ENCODE measurements at places on chromosomes 6 and 20.

DNA sequence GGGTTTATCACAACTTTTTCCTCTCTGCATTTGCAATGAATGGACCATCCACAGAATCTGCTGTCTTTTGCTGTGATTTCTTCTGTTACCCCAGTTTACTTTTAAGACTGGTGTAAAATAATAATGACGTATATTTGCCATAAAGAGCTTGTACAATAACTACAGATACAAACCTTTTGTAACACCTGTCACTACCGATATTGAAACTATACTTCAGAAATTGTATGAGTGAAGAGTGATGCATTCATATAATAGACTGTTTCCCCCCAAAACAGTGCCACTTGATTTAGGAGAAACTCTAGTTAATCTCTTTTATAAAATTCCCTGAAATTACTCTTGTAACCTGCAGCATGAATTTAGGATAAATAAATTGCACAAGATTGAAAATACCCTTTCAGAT is 26.4 kb upstream of the PIM1 start:
- DNase-seq: no peak

GRCh38 chr6:128364766-128365519 is 155.5 kb downstream of the PTPRK start:
- DNase-seq: peak; percentile 17

DNA sequence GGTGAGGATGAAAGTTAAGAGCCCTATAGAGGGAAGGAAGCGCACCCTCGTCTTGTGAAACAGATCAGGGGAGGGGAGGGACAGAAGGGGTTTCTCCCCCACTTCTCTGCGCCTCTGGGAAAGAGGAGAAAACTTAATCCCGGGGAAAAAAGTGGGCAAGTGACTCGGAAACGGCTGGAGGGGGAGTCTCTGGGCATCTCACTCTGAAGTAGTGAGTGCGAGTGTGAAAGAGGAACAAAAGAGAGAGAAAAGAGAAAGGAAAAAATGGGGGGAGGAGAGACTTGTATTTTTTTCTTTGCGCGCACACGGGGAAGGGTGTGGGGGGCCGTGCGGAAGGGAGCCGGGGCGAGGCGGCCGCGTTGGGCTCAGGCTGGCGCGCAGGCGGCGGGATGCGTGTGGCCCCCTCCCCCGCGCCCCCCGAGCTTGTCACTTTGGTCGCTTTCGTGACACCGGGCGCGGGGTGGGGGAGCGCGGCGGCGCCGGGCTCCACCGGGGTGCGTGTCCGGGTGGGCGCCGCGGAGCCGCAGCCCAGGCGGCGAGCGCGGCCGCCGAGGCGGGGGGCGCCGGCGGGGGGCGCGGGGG is 454 bp downstream of the L3MBTL3 start:
- DNase-seq: no peak

- no peak for DNase-seq
Observed at GRCh38 chr6:137802408-137803182, 64.5 kb upstream of the TNFAIP3 start.

DNA sequence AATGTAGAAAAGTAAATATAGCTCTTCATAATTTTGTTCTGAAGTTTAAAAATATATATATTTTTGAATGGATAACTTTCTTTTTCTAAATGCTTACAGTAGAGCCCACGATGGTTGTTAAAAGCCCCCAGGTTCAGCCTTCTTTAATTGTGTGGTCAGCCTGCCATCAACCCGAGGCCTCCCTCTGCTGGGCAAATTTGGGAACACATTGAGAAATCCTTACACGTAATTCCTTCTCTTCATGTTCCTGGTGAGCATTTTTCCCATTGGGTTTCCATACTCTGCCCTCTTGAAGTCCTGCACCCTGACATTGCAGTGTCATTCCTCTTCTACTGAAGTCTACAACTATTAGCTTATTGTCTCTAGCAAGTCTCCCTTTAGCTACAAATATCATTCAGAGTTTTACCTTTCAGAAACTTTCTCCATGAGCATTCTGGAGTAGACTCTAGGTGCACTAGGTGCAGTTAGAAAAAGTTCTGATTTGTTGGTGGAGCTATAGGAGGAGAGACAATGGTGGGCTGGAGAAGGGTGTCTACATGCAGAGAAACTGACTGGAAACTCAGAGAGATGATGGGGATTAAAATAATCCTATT is 40.6 kb downstream of the TRIM38 start:
- peak; percentile 69 for DNase-seq

GRCh38 chr20:60138256-60139220 is 180.3 kb downstream of the CDH26 start:
- no peak for DNase-seq

GRCh38 chr6:30111266-30111856 is 1.5 kb downstream of the TRIM31 start:
- DNase-seq: peak; percentile 60

GRCh38 chr6:3323148-3323547 is 64.4 kb downstream of the PSMG4 start:
- no peak for DNase-seq

GRCh38 chr20:64107736-64108457 is 532 bp upstream of the NPBWR2 start:
- no peak for DNase-seq

DNA sequence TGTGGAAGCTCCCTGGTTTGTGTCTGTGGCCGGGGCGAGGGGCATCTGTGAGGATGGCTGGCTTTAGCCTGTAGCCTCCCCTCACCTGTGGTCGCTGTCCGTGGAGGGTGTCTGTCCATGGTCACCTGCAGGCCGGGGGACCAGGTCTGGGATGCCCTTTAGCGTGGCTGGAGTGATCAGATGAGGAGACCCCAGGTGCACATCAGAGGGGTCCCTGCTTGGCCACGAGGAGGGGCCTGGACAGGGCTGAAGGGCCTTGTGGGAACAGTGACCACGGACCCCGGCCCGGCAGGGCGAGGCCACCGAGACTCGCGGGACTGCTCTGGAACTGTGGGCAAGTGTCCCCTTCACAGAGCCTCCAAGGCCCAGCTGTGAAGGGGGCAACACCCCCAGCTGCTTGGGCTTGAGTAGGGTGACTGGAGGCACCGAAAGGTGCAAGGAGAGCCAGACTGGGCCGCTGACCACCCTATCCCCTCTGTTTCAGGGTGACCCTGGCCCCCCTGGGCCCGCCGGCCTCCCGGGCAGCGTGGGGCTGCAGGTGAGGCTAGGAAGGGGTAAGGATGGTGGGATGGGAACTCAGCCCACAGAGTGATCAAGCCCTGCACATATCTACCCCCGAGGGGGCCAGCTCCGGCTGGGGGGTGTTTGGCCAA is 8.6 kb downstream of the COL9A3 start:
- DNase-seq: no peak

DNA sequence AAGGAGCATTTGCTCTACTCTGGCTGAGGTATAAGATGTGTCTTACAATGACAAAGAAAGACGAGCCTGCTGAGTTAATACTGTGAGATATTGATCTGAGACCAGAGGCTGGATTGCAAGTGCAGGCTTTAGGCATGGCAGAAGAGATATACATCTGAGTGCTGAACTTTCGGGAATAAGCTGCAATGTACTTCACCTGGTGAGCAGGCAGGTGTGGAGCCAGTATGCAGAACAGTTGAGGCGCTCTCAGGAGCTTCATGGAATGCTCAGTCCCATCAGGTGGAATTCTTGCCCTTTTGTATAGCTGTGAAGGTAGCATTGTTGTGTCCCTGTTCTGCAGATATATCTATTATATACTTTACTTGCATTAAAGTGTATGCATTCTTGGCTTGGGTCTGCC is 179.3 kb upstream of the RIMS1 start:
- DNase-seq: no peak

DNA sequence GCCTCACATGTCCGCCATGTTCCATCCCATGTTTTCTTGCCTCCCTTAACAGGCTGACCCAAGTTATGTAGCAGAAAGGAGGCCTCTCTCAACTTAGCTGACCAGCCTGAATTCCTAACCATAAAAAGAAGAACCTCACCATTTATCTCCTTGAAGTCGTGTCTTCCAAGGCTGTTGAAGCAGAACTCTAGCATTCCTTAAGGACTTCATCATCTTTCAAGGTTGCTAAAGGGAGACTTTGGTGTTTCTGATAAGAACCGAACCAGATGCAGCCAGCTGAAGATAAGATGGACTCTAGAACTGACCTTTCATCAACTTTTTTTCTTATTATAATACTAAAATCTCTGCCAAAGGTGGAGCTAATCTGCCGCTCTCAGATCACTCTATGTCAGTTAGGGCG is 571.7 kb upstream of the SLC35B3 start:
- no peak for DNase-seq

DNA sequence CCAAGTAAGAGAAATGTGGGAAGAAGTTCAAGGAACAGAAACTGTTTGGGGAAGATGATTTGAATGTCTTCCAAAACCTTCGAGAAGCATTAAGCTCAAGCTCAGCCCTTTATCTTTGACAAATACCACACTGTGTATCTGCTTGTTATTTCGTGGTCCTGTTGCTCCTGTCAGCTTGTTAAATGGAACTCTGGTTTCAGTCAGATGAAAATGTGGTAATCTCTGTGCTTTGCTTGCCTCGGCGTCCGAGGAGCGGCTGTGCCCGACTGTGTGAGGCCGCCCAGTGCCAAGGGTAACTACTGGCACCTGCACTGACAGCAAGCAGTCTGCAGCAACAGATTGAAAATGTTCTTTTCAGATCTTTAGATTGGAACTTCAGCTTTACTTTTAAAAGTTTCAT is 577.9 kb upstream of the FLRT3 start:
- DNase-seq: no peak

- DNase-seq: peak; percentile 69
Observed at GRCh38 chr6:64280569-64280968, 645.0 kb downstream of the PHF3 start.

GRCh38 chr6:674406-674805 is 17.5 kb upstream of the HUS1B start:
- DNase-seq: no peak

DNA sequence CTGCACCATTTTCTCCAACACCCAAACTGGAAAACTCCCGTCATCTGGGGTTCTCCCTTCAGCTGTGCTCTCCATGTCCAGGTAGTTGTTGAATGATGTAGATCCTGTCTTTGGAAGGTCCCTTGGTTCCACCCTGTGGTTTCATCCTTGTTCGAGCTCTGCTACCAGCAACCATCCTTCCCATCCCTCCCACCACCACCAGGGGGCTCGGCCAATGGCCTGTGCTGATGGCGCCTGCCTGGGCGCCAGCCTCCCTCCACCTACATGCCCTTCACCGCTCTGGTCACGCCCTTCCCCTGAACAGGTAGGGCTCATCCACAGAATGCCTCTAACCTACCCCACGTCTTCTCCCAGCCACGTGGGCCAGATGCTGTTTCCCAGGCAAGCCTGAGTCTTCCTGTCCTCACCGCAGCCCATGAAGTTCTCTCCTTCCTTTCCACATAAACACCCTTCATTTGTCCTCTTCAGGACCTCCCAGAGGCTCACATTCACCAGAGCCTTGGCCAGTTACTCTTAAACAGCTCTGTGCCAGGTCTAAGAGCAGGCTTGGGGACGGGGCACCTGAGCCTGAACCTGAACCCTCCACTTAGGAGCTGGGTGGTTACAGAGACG is 75.1 kb upstream of the DUSP22 start:
- DNase-seq: peak; percentile 59

DNA sequence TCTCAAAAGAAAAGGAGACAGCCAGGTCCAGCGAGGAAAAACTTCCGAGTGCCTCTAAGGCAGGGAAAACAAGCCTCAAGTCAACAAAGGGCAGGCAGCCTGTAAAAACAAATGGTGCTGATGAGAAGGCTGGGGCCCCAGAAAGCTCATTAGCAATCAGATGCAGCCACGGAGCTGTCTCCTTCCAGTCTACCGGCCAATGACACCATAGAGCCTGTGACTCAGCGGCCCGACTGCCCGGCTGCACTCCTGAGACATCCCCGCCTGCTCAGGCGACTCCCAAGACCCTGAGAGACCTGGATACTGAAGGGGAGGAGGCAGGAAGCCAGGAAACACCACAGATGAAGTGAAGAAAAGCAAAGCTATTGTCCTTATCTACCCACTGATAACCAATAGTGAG is 120.1 kb upstream of the HDDC2 start:
- no peak for DNase-seq

GRCh38 chr20:30922129-30922528 is 335.3 kb upstream of the DEFB115 start:
- DNase-seq: no peak

- no peak for DNase-seq
Observed at GRCh38 chr20:55919956-55920355, 85.4 kb downstream of the CBLN4 start.

- DNase-seq: no peak
Observed at GRCh38 chr6:133637436-133637835, 251.5 kb upstream of the TCF21 start.

- no peak for DNase-seq
Observed at GRCh38 chr6:155162682-155163081, 101.1 kb upstream of the CLDN20 start.

- no peak for DNase-seq
Observed at GRCh38 chr6:108253241-108253640, 7.6 kb downstream of the SNX3 start.

DNA sequence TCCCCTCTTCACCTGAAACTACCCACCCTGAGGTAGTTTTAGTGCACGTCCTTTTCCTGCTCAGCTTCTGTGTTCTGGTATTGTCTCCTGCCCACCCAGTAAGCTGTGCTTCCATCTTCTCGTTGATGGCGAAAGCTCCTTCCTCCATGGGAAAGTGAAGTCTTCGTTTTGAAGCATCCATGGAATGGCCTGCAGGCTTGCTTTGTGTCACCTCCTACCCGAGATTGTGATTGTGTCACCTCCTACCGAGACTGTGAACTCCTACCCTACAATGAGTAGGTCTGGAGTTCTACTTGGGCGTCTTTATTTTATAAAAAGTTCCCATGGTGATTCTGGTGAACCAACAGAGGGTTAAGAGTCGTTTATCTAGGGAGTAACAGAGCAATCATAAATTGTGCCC is 25.9 kb downstream of the SLC9A8 start:
- no peak for DNase-seq

GRCh38 chr6:30441171-30441570 is 48.1 kb upstream of the HLA-E start:
- no peak for DNase-seq

- no peak for DNase-seq
Observed at GRCh38 chr20:9575836-9576235, 61.4 kb downstream of the LAMP5 start.

GRCh38 chr6:20441921-20442320 is 40.2 kb downstream of the E2F3 start:
- DNase-seq: no peak

GRCh38 chr6:137704802-137705159 is 162.3 kb upstream of the TNFAIP3 start:
- DNase-seq: no peak

GRCh38 chr20:31418307-31418706 is 12.3 kb upstream of the DEFB121 start:
- no peak for DNase-seq

- no peak for DNase-seq
Observed at GRCh38 chr6:104505838-104506237, 353.9 kb downstream of the HACE1 start.

- DNase-seq: no peak
Observed at GRCh38 chr6:84253380-84253779, 25.9 kb upstream of the CEP162 start.

DNA sequence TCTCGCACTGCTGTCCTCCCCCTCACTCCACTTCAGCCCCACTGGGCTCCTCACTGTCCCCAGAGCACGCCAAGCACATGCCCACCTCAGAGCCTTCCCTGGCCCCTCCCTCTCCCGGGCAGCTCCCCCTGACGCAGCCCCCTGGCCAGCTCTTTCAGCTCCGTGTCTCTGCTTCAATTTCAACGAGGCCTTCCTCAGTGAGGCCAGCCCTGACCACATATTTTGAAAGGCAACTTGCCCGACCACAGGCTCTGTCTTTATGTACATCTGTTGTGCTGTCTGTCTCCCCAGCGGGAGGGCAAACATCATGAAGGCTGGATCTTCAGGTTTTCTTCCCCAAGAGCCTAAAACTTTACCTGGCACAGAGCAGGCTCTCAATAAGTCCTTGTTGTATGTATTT is 44.6 kb downstream of the JPH2 start:
- DNase-seq: no peak

All from HT-29 (cell line).